NCI-H774 (cell line): ENCODE measurements at places on chromosomes 4 and X.

GRCh38 chr4:147747787-147748454 lies 16.0 kb downstream of the ARHGAP10 start:
- no peak for DNase-seq

DNA sequence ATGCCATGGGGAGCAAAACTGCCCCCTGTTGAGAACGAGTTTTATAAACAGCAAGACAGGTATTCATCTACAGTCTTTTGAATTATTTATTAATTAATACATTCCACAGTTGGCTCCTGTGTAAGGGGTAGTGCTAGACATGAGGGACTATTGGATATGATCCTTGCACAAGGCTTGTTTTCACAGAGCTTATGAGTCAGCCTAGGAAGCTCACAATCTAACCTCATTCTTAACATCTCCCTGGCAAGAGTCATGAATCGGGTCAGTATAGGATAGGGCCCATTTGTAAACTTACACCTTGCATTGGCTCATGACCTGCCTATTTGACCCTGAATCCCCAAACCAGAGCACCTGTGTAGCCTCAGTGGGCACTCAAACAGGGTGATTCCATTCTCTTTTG lies 209.1 kb upstream of the HCCS start:
- DNase-seq: no peak

DNA sequence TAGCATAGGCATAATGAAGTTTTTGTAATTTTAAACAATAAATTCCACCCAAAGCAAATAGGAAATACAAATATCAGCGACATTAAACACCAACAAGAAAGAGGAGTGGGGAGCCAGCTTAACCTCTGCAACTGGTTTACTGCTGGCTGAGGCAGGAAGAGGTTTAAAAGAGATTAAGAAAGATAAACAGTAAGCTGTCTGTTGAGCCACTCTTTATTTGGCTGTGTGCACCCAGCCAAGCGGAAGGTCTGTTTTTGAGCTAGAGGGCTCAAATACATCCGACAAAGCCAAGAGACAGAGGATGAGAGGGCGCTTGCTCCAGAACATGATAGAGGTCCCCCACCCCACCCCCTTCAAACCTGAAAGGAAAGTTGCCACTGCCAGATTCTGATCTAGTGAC lies 191.4 kb downstream of the MGST2 start:
- DNase-seq: no peak

DNA sequence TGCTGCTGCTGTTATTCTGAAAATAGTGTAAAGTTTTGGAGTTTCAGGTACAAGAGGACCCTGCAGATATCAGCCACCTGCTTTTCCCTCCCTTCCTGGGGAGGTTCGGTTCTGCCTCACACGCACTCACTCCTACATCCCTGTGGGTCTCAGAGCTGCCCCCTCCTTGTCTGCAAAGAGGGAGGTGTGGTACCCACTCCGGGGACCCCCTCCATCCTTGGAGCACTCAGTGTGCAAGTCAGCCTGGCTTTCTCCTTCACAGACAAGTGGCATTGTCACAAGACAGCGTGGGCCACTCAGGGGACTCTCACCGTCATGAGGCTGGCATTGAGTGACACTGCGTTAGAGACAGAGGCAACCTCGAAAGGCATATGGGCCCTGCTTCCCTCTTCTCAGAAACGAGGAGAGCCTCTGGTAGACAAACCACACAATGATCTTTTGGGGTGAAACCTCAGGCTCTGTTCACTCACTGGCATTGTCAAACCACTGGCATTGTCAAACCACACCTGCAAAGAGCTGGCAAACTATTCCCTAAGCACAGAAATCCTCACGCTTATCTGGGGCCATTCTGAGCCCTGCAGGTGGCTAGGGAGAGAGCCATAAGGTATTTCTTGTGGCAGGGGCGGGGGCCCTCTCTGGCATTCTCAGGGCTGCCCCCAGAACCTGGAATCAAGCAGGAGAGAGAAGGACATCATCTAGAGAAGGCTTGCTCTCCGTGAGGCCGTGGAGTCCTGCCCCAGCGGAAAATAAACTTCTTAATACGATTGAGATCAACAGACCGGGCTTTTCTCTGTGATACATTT lies 285.0 kb downstream of the SHOX start:
- no peak for DNase-seq

- DNase-seq: no peak
Measured at GRCh38 chr4:176767183-176767582, 25.5 kb downstream of the VEGFC start.

DNA sequence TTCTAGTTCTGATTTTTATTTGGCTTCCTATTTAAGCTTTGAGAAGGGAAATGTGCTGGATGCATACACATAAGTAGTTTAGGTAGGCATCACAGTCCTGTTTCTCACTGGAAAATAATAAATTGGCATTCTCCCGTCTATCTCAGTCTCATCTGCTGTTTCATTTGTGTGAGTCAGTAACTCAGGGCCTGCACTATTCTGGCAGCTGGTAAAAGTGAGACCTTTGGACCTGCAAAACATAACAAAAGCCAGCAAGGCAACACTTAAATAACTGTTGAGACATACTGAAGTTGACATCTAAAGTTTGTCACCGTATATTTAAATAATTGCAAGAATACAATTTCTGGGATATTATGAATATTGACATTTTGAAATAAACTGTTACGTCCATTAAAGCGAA lies 8.6 kb upstream of the UBQLN2 start:
- DNase-seq: no peak

DNA sequence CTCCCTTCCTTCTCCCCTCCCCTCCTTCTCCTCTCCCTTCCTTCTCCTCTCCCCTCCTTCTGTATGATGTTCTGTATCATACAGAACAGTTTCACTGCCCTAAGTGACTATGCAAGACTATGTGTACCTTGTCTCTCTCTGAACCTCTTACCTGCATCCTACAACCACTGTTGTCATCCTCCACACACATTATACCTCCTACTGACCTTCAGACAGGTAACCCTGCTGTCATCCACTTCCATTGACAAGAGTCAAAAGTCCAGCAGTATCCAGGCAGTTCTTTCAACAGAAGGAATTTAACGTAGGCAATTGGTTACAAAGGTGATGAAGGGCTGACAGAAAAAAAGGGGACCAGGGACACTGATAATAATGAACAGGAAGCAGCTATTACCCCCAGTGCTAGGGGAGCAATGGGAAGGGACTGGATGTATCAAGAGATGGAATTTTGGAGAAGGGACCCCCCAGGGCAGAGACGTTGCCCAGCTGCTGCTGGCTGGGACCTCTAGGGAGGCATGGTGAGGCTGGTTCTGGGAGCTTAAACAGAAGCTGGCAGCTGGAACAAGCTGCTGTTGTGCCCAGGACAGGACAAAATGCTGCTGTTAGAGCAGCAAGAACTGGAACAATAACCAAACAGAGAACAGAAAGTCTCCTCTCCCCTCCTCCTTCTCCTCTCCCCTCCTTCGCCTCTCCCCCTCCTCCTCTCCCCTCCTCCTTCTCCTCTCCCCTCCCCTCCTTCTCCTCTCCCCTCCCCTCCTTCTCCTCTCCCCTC lies 84.7 kb downstream of the DCTD start:
- DNase-seq: no peak

DNA sequence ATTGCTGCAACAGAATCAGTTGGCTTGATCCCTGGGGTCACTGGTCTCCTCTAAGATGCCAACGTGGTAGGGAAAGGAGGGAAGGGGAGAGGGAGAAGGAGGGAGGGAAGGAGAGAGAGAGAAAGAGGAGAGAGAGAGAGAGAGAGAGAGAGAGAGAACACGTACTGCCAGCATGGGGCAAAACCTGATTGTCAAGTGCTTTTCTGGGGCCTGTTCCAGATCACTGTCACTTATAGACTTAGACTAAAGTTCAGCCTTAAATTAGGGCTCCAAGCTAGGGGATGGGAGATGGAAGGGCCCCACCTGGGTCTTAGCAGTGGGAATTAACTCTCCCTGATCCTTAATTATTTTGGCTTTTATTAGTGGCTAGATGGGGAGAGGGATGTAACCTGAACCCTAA lies 12.9 kb downstream of the SHROOM4 start:
- no peak for DNase-seq

- DNase-seq: no peak
Measured at GRCh38 chr4:99301376-99302164, 10.8 kb upstream of the ADH1A start.

GRCh38 chrX:9327747-9328145 lies 137.1 kb upstream of the TBL1X start:
- no peak for DNase-seq

DNA sequence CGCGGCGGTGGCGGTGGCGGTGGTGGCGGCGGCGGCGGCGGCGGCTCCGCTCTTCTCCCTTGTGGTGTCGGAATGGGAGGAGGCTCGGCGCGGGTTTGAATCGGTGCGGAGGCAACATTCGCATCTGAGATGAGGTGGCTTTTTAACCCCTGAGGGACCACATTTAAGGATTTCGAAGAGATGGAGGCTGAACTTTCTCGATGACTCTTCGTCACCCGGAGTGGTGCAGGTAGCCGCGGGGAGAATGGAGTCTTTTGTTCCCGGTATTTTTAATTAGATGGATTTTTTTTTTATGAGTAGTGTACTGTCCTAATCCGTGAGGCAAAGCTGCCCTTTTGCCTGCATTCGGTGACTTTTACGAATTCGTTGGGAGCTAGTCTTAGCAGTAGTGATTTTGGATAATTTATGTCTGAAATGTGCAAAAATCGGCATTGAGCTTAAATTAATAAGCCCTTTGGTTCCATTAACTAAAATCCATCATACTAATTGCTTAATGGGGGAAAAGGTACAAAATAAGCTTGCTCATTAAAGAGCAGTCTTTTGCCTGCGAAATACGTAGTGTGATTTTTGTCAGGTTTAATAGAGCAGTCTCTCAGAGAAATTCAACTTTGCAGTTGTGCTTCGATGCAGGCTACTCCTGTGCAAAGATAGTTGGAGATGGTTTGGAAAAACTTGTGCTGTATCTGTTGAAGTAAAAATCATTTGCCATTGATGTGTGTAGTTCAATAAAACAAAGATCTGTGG lies 206.2 kb downstream of the TENM3 start:
- DNase-seq: no peak

DNA sequence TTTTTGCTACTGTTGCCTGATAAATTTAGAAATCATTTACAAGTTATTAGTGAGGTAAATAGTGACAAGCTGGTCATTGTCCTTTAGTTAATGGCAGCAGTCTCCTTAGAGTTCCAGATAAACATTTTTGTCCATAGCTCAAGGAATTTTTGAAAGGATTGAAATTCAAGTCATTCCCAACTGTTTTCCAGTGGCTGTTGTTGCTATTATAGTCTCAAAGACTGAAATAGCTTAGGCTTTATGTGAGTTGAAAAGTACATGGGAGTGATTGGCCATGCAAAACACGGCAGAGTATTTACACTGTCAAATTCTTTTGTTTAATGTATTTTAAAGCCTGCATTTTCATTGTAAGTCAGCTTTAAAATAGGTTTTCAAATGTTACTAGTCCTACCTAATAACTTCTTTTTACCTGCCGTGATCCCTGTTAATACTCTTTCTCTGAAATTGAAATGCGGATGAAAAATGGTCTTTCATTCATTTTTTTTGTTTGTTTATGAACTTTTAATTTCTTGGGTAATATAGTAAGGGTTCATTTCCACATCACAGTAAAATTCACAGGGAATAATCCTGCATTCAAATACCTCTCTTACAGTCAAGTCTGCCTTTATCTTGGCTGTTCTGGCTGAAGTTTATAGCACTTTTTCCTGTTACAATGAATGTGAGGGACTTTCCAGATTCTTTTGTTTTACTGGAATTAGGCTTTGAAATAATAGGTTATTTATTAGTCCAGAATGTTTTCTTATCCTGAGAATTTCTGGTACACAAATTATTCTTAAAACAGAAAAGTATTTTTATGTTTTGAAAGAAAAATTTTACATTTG lies 85.1 kb downstream of the PDLIM5 start:
- no peak for DNase-seq

GRCh38 chrX:154402622-154403127 lies 4.5 kb downstream of the RPL10 start:
- no peak for DNase-seq
